ENCODE measurements at places on chromosomes 4 and X.

DNA sequence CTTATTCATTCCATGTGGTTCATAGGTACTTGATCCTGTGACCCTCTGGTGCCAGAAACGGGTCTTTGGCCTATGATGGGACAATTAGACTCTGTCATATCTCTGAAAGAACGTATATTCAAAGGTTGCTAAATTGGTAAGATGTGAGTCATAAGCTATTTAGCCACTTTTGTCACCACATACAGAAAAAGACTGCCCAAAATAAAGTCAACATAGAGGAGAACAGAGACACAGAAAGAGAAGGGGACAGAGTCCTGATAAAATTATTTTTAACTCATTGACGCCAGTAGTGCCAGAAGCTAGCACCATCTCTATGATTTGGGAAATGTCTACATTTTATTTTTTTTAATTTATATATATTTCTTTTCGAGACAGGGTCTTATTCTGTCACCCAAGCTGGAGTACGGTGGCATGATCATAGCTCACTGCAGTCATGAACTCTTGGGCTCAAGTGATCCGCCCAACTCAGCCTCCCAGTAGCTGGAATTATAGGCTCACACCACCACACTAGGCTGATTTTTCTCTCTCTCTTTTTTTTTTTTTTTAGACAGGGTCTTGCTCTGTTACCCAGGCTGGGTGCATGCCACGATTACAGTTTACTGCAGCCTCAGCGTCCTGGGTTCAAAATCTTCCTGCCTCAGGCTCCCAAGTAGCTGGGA, 92.1 kb upstream of the COX18 start:
- DNase-seq = no peak

- no peak for DNase-seq
These were observed 70.9 kb upstream of the STOX2 start for GRCh38 chr4:183834252-183834651.

DNA sequence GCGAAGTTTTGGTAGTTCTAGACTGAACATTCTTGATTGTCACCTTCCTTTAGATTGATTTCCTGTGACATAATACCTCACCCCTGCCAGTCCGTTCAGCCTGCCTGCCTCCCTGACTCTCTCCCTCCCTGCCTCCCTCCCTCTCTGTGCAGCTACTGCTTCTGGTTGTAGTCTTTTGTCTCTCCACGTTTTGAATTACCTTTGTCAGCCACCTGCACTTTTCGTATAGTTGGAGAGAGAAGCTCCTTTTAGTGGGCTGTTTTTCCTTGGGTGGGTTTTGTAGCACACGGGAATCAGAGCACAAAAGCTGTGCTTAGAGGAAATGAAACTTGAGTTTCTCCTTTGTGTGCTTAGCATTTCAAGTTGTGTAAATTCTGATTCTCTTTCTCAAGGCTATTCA, 32.6 kb upstream of the MSMO1 start:
- no peak for DNase-seq

- no peak for DNase-seq
These were observed 58.2 kb upstream of the DYNLT3 start for GRCh38 chrX:37905436-37906147.

DNA sequence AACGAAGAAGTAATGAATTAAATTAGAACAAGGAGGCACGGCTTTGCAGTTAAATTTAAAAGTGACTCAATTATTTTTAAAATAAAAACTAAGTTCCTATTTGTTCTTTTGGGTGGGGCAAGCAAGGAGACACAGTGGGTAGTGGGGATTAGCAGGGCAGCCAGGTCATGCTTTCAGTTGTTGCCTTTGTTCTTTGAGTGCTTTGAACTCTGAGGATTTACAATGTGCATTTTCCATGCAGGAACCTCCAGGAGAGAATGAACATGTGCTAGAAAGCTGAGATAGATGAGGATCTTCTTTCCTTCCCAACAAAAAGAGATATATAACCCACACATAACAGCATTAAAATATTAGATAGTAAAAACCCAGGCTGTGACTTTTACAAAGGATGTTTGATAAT, 420.4 kb upstream of the CTSO start:
- no peak for DNase-seq

GRCh38 chr4:15005474-15006115, 3.3 kb downstream of the CPEB2 start:
- no peak for DNase-seq

DNA sequence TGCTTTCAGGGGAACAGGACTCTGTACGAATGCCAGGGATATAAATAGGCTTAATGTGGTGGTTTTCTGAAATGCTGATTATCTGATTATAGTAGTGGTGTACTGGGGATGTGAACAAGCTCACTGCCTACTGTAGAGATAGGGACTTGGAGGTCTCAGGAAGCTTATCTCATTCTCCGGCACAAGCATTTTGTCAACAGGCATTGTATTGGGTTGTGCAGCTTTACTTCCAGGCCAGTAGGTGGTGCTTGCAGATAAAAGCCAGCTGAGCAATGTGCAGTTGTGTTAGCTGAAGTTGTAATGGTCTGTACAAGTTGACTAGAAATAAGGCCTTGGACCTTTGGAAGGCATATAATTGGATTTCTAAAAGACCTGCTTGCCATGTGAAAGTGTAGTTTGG, 49.5 kb upstream of the TMLHE start:
- DNase-seq = no peak

- no peak for DNase-seq
These were observed 5.2 kb upstream of the NDNF start for GRCh38 chr4:121077496-121077895.

- DNase-seq = no peak
These were observed 1.2 kb downstream of the PHF8 start for GRCh38 chrX:54043056-54043455.

- no peak for DNase-seq
These were observed 57.8 kb upstream of the XAGE1B start for GRCh38 chrX:52574416-52575275.

DNA sequence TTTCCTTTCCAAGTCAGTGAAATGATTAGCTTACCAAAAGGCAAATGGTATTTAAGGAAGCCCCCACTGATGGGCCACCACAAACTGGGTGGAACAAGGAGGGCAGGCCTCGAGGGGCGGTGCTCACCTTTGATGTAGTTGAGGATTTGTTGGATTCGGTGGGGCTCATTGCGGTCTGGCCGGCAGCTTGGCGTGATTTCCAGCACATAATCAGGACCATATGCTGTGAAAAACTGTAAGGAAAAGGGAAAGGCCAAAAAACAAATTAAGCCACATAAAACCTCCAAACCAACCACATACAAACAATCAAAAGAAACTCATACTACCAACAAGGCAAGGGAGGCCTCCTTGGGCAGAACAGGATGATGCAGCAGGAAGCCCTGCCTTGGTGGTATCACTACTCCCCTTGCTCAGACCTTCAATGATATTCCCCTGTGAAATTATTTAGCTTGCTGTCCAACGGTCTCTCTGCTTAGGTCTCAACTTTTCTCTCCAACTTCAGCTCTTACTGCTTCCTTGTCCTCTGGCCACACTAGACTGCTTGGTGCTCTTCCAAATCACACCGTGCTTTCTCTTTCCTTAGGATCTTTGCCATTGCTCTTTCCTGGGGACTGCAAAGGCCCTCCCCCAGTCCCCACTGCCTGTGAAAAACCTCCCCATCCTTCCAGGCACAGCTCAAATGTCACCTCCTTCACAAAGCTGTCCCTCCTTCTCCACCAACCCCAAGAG, 46.1 kb upstream of the CITED1 start:
- no peak for DNase-seq

GRCh38 chr4:119087656-119088055, 48.0 kb upstream of the MYOZ2 start:
- no peak for DNase-seq

GRCh38 chr4:146932116-146932515, 13.5 kb downstream of the TTC29 start:
- no peak for DNase-seq

GRCh38 chr4:47612116-47613023, 127.3 kb downstream of the ATP10D start:
- no peak for DNase-seq

- DNase-seq = no peak
These were observed 37.5 kb downstream of the BEX3 start for GRCh38 chrX:103413705-103414387.

DNA sequence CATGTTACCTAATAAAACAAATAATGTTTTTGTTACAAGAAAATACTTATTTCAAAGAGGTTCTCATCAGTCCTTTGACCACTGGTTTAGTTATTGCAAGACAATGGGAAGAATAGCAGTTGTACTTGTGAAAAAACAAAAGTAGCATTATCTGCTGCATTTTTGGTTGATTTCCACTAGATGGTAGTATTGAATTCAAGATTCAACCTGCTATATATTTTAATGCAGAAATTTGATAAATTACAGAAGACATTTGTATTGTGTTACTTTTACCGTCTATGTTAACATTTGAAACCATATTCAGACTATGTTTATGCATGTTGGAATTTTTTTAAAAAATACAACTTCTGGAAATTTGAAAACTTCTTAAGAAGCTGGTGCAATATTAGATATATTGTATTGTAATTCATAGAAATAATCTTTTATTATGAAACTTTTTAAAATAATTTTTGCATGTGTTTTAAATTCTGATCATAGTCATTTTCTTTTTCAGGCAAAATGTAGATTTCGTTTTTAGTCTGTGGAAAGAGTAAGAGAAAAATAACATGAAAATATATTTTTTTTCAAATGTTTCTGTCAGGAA, 56.4 kb downstream of the SPCS3 start:
- DNase-seq = no peak

DNA sequence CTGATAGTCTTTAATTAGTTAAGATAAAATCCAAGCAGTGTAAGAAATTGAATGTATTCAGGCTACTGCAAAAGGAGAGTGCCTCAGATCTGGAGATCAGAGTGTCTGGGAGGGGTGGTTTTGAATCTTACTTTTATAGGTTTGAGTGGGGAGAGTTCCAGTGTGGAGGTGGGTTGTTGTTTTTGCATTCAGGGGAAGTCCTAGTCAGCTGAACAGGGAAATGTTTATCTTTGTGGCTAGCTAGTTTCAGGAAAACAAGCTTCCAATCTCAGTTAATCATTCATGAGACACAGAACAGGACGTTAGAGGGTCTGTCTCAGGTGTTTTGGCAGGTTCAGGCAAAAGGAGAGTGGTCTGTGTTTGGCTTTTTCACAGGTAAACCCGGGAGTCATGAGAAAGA, 26.0 kb downstream of the ZNF81 start:
- no peak for DNase-seq

GRCh38 chrX:71466979-71467523, 65.9 kb upstream of the OGT start:
- DNase-seq = no peak

DNA sequence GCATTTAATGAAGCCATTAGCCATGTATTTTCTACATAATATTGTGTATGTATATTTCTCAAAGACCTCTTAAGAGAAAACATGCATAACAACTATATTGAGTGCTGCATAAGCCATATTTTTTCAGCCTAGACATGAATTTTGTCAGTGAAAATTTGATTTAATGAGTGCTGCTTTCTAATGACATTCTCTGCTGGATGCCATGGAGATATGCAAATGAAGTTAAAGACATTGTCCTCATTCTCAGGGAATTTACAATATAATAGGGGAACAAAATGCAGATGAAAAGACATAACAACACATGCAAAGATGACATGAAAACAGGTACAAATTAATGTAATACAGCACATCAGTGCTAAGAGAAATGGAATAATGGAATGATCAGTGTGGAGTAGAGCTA, 118.7 kb downstream of the ATOH1 start:
- DNase-seq = no peak

DNA sequence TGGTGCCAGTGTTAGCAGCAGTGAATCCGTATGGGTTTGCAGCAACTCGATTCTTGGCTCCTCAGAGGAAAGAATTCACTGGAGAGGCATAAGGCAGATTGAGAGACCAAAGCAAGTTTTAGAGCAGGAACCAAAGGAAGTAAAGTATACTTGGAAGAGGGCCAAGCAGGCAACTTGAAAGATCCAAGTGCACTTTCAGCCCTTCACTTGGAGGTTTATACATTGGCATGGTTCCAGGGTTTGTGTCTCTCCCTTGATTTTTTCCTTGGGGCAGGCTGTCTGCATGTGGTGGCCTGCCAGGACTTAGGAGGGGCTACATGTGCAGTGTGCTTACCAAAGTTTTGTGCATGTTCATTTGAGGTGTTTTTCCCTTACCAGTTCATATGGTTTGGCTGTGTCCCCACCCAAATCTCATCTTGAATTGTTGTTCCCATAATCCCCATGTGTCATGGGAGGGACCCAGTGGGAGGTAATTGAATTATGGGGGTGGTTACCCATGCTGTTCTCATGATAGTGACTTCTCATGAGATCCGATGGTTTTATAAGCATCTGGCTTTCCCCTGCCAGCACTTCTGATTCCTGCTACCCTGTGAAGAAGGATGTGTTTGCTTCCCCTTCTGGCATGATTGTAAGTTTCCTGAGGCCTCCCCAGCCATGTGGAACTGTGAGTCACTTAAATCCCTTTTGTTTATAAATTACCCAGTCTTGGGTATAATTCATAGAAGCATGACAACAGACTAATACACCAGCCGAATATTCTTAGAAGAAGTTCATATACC, 86.2 kb upstream of the TSPAN5 start:
- DNase-seq = no peak

- no peak for DNase-seq
These were observed 35.6 kb downstream of the RAB40A start for GRCh38 chrX:103483720-103484119.

GRCh38 chrX:15812192-15812938, 22.1 kb downstream of the ZRSR2 start:
- no peak for DNase-seq

GRCh38 chr4:15988222-15988621, 25.2 kb upstream of the FGFBP2 start:
- DNase-seq = no peak

GRCh38 chr4:4499438-4500123, 42.3 kb downstream of the STX18 start:
- no peak for DNase-seq

GRCh38 chr4:25441519-25442117, 64.6 kb downstream of the ANAPC4 start:
- no peak for DNase-seq

GRCh38 chr4:8874896-8875680, 3.4 kb upstream of the HMX1 start:
- DNase-seq = no peak

DNA sequence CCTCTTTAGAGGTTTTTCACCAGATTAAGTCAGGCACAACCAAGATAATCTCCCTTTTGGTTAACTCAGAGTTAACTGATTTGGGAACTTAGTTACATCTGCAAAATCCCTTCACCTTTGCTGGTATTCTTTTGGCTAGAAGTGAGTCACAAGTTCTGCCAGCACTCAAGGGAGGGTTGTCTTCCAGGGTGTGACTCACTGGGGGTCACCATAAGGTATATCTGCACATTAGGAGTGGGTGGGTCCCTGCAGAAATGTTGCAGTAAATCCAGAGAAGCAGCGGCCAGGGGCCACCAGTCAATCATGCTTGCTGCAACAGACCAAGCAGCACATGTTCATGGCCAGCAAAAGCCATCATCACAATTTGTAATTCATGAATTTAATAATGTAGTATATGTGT, 59.8 kb upstream of the MAML3 start:
- no peak for DNase-seq

GRCh38 chr4:152700151-152700550, 20.4 kb upstream of the TMEM154 start:
- DNase-seq = no peak

GRCh38 chrX:120774606-120775005, 101.1 kb downstream of the CT47B1 start:
- no peak for DNase-seq

GRCh38 chr4:88995874-88996273, 61.1 kb downstream of the FAM13A start:
- DNase-seq = no peak
